Stimulated activated CD8-positive, alpha-beta memory T cell treated with anti-CD3 and anti-CD28 coated beads, Interleukin-15, amount 100 ng/mL, for 4 hours (primary cell): ENCODE measurements at places on chromosomes 3 and 15.

DNA sequence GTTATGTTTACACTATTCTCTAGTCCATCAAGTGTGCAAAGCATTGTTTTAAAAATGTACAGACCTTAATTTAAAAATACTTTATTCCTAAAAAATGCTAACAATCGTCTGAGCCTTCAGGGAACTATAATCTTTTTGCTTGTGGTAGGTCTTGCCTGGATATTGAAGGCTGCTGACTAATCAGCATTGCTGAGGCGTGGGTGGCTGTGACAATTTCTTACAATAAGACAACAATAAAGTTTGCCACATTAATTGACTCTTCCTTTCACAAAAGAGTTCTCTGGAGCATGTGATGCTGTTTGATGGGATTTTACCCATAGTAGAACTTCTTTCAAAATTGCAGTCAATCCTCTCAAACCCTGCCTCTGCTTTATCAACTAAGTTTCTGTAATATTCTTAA, 384.0 kb upstream of the TGFBR2 start:
- no peak for DNase-seq

- DNase-seq = no peak
Observed at GRCh38 chr15:65611888-65612615, 1.1 kb upstream of the INTS14 start.

DNA sequence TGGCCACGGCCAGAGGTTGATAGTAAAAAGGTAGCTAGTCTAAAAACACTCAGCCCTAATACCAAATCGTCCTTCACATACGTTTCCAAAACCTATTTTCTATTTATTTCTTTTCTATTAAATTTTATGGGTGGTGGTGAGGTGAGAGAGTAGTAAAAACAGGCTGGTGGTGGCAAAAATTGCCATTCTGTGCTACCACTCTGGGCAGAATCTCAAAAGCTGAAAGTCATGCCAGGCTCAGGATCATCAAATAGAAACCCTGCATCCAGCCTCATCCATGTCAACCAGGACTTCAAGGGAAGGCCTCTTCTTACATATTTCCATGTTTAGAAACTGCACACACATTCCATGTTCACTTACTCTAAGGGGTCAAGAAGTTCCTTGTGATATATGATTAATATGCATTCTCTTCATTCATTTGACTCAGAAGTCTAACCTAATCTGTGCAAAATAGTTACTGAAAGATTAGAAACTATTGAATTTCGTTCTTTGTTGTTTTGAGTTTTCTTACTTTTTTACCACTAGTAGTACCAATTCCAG, 153.1 kb downstream of the TNIK start:
- no peak for DNase-seq

- no peak for DNase-seq
Observed at GRCh38 chr3:147890114-147890513, 480.9 kb downstream of the ZIC1 start.

GRCh38 chr3:64054488-64054887, 31.2 kb upstream of the PSMD6 start:
- no peak for DNase-seq

DNA sequence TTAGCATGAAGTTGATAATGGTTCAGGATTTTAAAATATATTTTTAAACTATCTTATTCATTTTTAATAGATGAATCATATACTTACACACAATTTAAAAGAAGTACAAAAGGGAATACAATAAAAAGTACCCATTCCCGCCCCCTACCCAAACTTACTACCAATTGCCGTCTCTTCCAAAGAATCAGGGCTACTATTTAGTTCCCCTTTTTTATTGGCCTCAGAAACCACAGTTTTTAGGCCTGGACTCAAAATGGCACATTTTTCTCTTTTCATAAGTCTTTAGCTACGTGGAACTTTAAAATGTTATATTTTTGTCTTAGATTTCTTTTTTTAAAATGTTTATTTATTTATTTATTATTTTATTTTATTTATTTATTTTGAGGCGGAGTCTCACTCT, 18.0 kb downstream of the LRRK1 start:
- no peak for DNase-seq

- no peak for DNase-seq
Observed at GRCh38 chr3:171204942-171205341, 178.4 kb upstream of the SLC2A2 start.

DNA sequence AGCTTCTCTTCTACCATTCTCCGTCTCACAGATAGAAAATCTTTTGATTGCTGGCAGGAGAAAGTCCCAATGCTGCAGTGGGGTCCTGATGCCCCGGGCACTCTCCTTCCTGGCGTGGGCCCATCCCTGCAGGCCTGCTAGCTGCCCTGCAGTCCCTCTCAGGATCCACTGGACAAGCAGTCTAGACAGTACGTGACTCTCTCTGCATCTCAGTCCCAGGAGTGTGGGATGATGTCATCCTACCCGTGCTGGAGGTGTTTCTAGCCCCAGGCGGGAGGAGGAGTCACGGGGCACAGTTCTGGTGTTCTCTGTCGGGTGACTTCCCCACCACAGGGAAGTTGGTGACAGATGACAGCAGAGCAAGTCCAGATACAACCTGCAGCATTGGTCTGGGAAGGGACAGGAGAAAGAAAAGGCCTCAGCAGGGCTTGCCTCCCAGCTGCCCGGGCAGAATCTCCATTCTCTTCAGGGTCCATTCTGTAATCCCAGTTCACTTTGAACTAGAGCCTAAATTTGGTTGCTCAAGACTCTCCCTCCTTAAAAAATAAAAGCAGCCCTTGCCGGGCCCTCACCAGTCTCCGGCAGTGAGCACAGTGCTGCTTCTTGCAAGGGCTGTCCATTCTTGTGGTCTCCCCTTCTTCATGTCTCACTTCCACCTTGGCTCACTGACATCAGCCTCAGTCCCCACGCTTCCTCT, 30.6 kb downstream of the SLC28A1 start:
- no peak for DNase-seq

GRCh38 chr3:175410251-175410650, 551.1 kb downstream of the NAALADL2 start:
- no peak for DNase-seq

GRCh38 chr3:45566951-45567411, 27.6 kb upstream of the LIMD1 start:
- DNase-seq = no peak

- no peak for DNase-seq
Observed at GRCh38 chr3:194713299-194714136, 27.8 kb downstream of the FAM43A start.

DNA sequence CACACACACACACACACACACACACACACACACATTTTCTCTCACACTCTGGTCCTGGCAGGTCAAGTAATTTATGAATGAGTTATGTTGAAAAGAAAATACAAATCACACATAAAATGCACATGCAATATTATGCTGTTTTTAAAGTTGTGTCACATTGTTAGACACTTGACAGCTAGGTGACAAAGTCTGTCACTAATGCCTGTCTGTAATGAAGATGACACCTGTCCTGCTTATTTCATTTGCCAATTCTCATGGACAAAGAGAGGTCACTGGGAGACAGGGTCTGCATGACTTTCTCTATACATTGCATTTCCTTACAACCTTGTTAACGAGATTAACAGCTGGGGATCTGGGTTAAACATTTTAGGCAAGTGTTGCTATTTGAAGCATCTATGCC, 71.2 kb downstream of the ARPP21 start:
- DNase-seq = no peak

DNA sequence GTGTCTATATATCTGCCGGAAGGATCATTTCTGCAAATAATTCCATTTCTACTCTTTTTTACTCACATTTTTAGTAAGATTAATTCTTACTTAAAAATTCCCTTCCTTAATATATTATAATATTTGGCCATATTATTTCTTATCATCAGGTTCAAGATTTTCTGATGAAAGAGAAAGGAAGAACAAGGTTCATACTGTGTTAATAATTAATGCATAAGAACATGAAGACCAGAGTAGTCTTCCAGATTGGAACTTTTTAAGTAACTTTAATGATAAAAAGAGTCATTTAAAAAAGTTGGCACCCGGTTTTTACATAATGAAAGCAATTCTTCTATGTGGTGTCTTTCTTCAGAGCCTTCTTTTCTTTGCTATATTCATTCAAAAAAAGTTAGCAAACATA, 590 bp downstream of the ACKR4 start:
- DNase-seq = no peak

DNA sequence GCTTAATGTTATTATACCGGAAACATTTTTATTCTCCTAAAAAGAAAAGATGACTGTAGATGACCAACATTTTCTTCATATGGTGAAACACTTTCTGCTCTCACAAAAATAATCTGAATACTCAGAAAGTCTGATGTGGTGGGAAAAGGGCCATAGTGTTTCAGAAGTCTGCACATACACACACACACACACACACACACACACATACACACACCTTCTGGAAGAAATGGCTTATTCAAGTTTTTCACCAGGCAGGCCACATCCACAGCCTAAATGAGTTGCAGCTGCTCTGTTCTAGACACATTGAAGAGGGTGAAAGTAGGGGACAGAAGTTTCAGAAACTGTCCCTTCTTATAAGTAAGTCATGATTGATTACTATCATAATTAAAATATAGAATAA, 220.0 kb downstream of the ZMAT3 start:
- DNase-seq = no peak

DNA sequence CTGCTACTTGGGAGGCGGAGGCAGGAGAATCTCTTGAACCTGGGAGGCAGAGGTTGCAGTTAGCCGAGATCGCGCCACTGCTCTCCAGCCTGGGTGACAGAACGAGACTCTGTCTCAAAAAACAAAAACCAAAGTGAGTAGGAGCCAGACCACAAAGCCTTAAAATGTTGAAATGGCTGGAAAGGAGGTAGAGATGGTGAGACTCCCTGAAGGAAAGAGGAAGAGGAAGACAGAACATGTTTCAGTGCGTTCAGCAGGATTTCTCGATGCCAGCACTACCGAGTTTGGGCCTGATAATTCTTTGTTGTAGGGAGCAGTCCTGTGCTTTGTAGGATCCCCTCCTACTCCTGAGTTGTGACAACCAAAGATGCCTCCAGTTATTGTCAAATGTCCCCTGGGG, 189.9 kb downstream of the AKAP13 start:
- no peak for DNase-seq

GRCh38 chr3:158718490-158719170, 13.6 kb downstream of the RARRES1 start:
- no peak for DNase-seq

DNA sequence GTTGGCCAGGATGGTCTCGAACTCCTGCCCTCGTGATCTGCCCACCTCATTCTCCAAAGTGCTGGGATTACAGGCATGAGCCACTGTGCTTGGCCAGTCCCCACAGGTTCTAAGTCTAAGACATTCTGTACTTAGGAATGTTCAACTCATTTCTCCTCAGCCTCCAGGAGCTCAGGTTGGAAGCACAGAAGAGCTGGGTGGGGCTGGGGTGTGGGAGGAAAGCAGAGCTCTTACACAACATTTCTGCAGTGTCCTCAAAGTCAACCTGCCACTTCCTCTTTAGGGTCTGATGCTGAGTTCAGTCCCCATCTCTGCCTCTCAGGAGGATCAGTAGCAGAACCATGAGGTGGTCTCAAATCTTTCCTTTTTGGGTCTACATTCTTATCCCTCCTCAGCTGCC, 75.5 kb downstream of the MRPL46 start:
- no peak for DNase-seq

GRCh38 chr3:61401359-61401758, 150.1 kb upstream of the FHIT start:
- no peak for DNase-seq

DNA sequence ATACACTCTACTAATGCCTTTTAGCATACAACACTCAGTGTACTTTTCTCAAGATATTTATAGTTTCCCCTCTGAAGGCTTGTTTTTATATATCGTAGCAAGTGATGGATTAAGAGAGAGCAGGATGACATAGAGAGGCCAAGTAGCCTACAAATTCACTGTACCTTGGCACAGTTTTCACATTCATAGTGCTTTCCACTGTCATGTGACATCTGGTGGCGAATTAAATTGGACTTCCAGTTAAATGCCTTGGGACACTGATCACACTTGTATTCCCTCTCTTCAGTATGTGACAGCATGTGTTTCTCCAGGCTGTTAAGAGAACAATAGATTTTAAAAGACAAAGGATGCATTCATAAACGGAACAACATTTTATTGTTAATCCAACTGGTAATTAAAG, 541.1 kb downstream of the MECOM start:
- DNase-seq = no peak

DNA sequence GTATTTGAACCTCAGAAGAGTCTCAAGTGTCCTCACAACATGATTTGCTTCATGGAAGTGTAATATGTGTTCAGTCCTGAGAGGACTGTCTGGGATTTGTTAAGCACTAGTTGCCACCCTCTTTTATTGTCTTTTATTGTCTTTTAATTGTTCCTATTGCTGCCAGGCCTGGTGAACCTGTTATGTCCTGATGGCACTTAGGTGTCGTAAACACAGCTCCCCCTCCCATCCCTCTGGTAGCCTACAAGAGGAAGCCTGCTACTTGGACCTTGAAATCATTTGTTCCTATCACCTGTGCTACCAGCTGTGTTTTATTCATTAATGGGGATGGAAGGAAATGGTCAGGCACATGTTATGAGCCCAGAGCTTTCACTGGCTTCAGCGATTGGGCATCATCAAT, 19.3 kb downstream of the CCNB2 start:
- no peak for DNase-seq

DNA sequence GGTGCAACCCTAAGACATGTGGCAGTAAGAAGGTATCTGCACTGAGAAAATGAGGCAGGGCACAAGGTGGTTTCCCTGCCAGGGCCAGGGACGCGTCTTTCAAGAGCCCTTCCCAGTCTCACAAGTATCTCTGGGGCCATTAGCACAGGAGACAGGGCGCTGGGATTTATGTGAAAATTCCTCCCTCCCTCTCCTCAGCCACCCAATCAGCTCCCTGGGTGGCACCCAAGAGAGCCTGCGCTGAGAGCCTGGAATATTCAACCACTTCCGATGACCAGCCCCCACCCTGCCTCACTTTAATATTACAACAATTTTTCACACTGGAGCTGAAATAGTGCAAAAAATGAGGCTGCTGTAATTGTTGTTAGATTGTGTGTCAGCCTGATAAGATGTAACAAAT, 26.1 kb downstream of the SEC61A1 start:
- DNase-seq = no peak

GRCh38 chr15:79595995-79596622, 164.0 kb downstream of the MINAR1 start:
- DNase-seq = no peak

DNA sequence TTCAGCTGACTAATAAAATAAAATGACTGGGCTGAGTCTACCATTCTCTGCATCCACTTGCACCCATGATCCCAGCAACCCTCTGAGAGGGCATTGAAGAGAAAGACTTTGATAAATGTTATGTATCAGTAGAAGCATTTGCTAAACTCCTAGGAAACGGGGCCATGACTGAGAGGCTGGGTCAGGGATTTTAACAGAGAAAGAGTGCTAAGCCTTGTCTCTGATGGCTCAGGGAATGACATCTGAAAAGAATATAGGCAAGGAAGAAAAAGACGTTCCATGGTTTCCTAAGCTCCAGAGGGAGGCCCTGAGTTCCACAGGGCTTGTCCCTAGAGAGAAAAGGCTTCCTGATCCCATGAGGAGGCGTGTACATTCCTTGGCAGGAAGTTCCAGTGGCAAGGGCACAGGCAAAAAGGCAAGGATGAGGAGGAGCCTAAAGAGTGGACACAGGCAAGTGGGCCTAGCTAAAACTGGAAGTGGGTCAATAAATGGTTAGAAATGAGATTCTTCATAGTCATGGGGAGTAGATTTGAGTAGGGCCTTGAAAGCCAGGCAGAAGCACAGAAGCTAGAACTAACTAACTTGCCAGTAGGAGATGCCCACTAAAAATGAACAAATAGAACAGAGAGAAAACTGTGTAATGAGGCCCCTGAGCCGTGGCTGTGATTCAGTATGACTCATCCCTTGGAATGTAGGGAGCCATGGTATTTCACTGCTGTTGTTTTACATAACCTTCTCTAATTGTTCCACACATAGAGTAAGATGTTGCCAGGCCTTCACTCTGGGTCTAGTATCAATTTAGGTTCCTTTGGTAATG, 44.9 kb upstream of the MANF start:
- no peak for DNase-seq
